ENCODE measurements at places on chromosomes 6 and 20.

DNA sequence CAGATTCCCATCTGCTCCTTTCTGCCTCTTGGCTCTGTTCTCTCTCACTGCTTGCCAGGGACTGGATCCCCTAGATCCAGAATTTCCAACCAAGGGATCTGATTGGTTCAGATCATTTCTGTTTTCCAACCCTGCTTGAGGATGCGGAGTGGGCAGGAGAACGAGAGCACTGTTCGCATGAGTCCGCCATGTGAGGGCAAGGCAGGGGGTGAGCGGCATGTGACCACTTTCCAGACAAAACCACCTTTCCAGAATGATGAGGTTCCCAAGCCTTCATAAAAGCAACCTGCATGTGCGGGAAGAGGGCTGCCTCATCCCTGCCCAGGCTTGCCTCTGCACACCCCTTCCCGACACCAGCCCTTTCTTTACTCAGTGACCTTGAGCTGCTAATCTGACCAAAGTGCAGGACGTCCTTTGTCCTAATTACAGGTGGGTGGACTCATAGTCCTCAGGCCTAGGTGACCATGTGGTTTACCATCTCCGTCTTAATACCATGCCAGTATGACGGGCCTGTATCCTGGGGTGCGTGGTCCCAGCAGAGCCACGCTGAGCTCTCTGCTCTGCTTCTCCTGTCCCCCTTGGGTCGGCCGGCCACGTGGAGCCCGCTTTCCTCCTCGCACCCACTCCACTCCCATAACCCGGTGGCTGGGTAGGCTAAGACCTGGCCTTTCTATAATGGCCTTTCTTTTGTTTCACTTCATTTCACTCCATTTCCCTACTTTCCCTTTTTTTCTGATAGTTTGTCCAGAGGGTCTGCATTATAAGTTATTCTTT lies 14.4 kb downstream of the NQO2 start:
- DNase-seq = no peak

- no peak for DNase-seq
Observed at GRCh38 chr20:17395729-17396128, 135.4 kb downstream of the BFSP1 start.

DNA sequence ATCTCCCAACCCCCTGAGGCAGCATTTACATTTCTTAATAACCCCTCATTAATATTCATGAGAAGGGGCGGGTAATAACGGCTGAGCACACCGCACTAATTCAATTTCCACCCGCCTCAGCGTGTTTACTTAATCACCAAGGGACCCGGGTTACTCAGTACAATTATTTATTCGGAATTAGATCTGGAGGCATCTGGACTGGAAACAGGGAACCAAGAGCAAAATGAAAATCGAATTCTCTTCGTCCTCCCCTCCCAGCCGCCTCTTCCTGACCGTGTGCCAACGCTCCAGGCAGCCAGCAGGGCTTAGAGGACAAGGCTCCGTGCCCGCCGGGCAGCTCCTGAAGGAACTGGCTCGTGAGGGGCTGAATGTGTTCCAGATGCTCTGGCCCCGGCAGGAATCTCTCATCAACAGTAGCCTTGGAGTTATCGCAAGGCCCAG lies 23.5 kb upstream of the CTNNBL1 start:
- no peak for DNase-seq

- DNase-seq = no peak
Observed at GRCh38 chr20:50335105-50335504, 144.5 kb downstream of the CEBPB start.

- DNase-seq = no peak
Observed at GRCh38 chr6:64170316-64170715, 534.7 kb downstream of the PHF3 start.

DNA sequence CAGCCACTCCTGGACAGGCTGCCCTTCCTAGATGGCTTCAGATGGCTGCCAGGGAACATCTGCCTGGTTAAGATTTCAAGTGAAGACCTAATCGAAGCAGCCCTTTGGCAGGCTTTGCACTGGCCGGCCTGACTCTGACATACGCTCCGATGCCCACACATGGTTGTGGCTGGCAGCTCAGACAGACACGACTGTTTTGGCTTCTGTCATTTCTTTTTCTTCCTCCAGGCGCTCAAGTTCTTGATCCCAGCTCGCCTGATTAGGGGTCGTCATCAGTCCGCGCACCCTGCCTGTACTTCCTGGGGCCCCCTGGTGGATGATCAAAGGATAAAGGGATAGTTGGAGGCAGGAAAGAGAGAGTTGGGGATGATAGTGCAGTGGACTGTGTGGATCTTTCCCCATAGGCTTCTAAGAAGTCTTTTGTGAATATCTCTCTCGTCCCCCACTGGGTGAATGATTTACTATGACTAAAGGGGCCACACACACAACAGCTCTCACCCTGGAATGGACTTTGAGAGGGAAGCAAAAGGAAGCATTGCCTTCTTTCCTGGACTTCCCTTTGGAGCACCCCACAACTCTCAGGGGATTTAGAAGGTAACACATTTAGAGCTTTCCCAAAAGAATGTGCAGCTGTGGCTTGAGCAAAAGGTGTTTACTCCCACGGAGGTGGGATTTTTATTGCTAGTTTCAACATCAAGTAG lies 21.4 kb upstream of the TRAM2 start:
- DNase-seq = no peak
